Activated CD4-positive, alpha-beta T cell treated with anti-CD3 and anti-CD28 coated beads for 36 hours (primary cell): ENCODE measurements at places on chromosomes 1 and 21. TPM values are rescaled to one million over a fixed set of nuclear protein-coding genes. Genes with fewer than 3 reads are reported as not detected.

DNA sequence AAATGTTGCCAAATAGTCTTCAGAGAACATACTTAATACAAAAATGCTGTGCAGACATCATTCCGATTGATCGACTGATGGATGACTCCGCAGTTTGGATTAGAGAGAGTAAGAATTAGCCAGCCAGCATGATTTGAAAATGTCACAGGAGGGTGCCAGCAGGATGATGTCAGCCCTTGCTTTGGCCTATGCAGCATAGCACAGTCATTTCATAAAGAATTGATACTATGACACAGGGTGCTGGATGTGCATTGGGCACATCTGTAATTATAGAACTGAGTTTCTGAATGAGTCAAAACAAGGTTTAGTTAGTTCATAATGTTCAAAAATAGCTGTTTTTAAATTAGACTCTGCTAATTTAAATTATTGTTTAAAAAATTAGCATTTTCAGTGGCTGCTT, 21.6 kb upstream of the TRAF5 start:
- no peaks in the 10 kb centered on the region for H3K27me3 ChIP-seq
- H3K27ac ChIP-seq: peak overlapping the region; percentile 74
- peak; percentile 76 for DNase-seq
- H3K4me1 ChIP-seq: peaks cover 38% of the 10 kb centered on the region
- H3K36me3 ChIP-seq: peaks cover 31% of the 10 kb centered on the region

DNA sequence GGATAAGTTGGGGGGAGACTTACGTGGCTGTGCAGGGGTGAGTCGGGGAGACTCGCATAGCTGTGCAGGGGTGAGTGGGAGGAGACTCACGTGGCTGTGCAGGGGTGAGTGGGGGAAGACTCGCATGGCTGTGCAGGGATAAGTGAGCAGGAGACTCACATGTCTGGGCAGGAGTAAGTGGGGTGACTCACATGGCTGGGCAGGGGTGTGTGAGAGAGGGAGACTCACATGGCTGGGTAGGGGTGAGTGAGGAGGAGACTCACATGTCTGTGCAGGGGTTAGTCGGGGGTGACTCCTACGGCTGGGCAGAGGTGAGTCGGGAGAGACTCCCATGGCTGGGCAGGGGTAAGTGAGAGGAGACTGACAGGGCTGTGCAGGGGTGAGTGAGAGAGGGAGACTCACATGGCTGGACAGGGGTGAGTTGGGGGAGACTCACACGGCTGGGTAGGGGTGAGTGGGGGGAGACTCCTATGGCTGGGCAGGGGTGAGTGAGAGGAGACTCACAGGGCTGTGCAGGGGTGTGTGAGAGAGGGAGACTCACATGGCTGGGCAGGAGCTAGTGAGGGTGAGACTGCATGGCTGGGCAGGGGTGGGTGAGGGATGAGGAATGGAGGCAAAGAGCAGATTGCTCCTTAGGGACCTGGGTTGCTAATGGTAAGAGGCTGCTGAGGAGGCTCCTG, 56.0 kb upstream of the ABCG1 start:
- H3K4me1 ChIP-seq: peaks cover 31% of the 10 kb centered on the region
- H3K36me3 ChIP-seq: no peaks in the 10 kb centered on the region
- no peak overlapping the region for H3K4me3 ChIP-seq
- H3K27me3 ChIP-seq: no peaks in the 10 kb centered on the region

DNA sequence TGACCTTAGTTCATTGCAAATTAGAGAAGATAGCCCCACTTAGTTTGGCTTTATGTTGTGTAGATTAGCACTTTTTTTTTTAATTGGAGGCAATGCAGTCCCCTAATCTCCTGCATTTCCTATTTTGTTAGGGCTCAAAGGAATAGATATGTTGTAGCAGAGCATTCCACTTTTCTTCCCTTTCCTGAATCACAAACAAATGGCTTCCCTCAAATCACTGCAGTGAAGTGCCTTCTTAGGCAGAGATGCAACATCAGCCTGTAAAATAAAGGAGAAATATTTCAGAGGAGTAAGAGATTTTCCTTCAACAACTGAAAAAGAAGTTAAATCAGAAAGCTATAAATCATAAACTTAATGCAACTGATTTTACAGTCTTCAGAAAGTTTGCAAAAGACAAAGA, 271.8 kb upstream of the C1orf105 start:
- H3K4me3 ChIP-seq: no peak overlapping the region
- no peak overlapping the region for H3K27ac ChIP-seq
- DNase-seq: no peak

DNA sequence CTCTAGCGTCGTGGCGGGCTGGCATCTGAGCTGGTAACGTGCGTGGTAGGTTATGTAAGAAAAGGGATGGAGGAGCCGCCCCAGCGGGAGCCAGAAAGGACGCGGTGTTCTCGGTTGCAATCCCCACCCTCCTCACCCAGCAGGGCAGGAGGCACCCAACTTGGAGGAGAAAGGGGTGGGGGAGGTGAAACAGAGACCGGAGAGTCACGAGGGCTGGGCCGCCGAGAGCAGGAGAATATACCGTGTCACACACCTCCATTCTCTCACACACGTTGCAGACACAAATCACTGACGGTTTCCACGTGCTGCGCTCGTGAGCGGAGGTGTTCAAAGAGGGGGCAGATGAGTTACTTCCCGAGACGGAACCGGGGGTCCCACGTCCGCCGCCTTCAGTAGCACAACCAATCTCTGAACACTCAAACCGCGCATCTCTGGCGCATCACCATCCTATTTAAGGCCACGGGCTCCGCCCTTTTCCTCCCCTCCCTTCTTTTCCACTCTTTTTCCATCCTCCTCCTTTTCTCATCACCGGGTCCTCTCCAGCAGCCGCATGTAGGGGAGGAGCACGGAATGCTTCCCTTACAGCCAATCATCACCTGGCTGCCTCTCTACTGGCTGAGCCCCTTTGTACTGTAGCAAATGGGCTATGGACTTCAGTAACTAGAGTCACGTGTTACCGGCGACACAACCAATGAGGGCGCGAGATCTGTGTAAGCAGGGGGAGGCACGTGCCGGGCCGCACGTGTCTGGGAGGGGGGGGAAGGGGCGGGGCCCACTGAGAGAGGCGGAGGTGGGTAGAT, at the start of gene CIART:
TSS of gene CIART (plus strand) at position 797 of the 800 bp plus-strand sequence. CDS start 714 bp downstream, outside the sequence.
- peak within 1 kb of the TSS; percentile 77 for H3K4me3 ChIP-seq
- H3K4me1 ChIP-seq: peaks cover 29% of the 10 kb centered on the region
- peak within 1 kb of the TSS; percentile 92 for H3K27ac ChIP-seq

DNA sequence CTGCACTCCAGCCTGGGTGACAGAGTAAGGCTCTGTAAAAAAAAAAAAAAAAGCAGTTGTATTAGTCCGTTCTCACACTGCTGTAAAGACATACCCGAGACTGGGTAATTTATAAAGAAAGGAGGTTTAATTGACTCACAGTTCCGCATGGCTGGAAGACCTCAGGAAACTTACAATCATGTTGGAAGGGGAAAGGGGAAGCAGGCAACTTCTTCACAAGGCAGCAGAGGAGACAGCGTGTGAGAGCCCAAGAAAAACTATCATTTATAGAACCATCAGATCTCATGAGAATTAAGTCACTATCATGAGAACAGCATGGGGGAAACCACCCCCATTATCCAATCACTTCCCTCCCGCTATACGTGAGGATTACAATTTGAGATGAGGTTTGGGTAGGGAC, 151.7 kb upstream of the NR5A2 start:
- no peaks in the 10 kb centered on the region for H3K36me3 ChIP-seq
- H3K27me3 ChIP-seq: peaks cover 10% of the 10 kb centered on the region
- H3K4me1 ChIP-seq: no peaks in the 10 kb centered on the region
- H3K27ac ChIP-seq: no peak overlapping the region
- no peak for DNase-seq

DNA sequence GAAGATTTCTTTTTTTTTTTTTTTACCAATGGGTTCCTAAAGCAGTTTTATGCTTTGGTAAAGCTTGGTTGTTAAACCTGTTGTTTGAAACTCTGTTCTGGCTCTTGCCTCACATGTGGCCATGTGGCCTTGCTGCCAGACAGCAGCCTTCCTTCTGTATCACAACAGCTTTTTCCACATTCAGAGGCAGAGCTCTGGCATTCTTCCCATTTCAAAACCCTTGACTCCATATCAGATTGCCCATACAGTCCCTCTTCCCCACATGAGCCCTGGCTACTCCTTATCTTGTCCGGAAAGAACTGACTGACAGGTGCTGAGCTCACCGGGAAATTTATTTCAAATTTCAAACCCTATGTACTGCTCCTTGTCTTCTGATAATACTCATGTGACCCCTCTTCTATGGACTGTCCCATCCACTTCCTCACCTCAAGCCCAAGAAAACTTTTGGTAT, 38.5 kb upstream of the LAX1 start:
- no peaks in the 10 kb centered on the region for H3K27me3 ChIP-seq
- H3K27ac ChIP-seq: no peak overlapping the region
- peaks cover 25% of the 10 kb centered on the region for H3K36me3 ChIP-seq

- peaks cover 5% of the 10 kb centered on the region for H3K27me3 ChIP-seq
- H3K4me1 ChIP-seq: no peaks in the 10 kb centered on the region
- H3K4me3 ChIP-seq: no peak overlapping the region
- H3K27ac ChIP-seq: no peak overlapping the region
- DNase-seq: peak; percentile 77
These were observed 100.4 kb upstream of the ZNF281 start for GRCh38 chr1:200510228-200510623.

GRCh38 chr1:151447696-151448095, 11.6 kb downstream of the POGZ start:
- no peak overlapping the region for H3K4me3 ChIP-seq
- no peak for DNase-seq
- H3K4me1 ChIP-seq: peaks cover 41% of the 10 kb centered on the region
- H3K36me3 ChIP-seq: peaks cover 7% of the 10 kb centered on the region
- H3K27me3 ChIP-seq: no peaks in the 10 kb centered on the region

- no peak overlapping the region for H3K27ac ChIP-seq
- peaks cover 58% of the 10 kb centered on the region for H3K36me3 ChIP-seq
- peak; percentile 65 for DNase-seq
- H3K4me1 ChIP-seq: peaks cover 36% of the 10 kb centered on the region
- H3K27me3 ChIP-seq: no peaks in the 10 kb centered on the region
These were observed 7.6 kb downstream of the TTF2 start for GRCh38 chr1:117067533-117068370.

GRCh38 chr1:159066108-159066507, 10.5 kb downstream of the AIM2 start:
- DNase-seq: no peak
- H3K27ac ChIP-seq: peak overlapping the region; percentile 63
- H3K4me3 ChIP-seq: no peak overlapping the region
- H3K27me3 ChIP-seq: no peaks in the 10 kb centered on the region
- peaks cover 34% of the 10 kb centered on the region for H3K4me1 ChIP-seq
- H3K36me3 ChIP-seq: peaks cover 67% of the 10 kb centered on the region

The OPTC gene
- total RNA-seq: not detected

DNA sequence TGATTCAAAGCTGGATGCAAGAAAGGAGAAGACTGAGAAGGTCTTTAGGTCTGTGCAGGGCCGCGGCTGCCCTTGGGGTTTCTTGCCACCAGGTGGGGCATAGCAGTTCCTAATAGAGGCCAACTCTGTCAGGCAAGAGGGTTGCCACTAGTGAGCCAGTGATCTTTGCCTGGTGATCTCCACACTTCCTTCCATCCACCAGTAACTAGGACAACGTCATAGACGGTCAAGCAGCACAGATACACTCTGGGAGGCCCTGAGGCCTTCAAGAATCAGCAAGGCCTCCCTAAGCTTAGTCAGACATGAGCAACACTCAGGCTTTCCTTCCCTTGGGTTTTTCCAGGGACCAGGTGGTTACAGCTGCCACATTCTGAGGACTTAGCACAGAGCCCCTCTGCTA, 32.9 kb upstream of the ATP2B4 start:
- peaks cover 15% of the 10 kb centered on the region for H3K4me1 ChIP-seq
- peak; percentile 76 for DNase-seq
- no peak overlapping the region for H3K4me3 ChIP-seq
- no peaks in the 10 kb centered on the region for H3K27me3 ChIP-seq
- peak overlapping the region; percentile 30 for H3K27ac ChIP-seq

DNA sequence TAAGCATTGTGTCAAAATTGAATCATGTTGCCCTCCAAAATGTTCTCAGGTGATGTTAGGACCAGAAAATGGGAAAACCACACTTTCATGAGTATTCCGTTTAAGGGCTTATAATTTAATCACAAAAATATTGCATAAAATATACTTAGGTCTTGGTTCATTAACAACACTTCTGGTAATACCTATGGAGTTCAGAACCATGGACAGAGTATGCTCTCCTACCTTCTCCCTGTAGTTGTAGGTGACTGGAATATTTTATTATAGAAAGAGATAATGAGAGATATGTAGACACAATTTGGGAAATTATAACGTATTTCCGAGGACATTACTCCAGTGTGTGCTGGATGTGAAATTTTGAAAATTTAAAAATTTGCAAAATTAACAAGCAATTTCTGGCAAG, 232.5 kb downstream of the NCAM2 start:
- no peak overlapping the region for H3K27ac ChIP-seq
- H3K4me3 ChIP-seq: no peak overlapping the region
- H3K4me1 ChIP-seq: no peaks in the 10 kb centered on the region
- no peak for DNase-seq

DNA sequence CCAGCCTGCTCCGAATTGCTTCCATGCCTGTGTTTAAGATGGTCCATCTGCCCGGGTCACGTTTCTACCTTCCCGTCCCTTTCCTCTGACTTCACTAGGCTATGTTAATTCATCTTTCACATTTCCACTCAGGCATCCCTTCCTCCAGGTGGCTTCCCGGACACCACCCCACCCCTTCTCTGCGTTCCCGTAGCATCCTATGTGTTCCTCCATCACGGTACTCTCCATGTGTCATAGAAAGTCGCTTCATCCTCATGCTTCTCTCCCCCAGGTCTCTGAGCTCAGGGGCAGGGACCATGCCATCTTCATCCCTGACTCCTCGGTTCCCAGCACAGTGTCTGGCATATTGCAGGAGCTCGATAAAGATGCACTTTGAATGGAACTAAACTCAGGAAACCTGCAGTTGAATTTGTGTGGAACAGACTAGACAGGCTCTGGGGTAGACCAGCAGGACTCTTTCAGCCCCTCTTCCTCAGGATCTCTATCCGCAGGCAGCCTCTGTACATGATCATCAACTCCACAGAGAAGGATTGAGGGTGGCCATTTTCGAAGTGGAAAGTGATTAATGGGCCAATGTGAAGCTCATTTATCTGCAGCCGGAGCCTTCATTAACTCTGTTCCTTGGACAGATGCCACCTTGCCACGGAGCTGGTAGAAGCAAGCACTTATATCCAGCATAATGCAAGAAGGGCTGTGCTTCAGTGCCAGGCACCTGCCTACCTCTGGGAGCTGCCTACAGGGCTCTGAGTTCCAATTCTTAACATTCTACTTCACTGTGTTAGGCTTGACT, 9.1 kb downstream of the C1orf226 start:
- no peak overlapping the region for H3K4me3 ChIP-seq
- no peak overlapping the region for H3K27ac ChIP-seq
- peaks cover 15% of the 10 kb centered on the region for H3K27me3 ChIP-seq
- H3K4me1 ChIP-seq: no peaks in the 10 kb centered on the region

The EFNA3 gene
- 6.9 TPM for total RNA-seq

The SPATA21 gene
- not detected for total RNA-seq

GRCh38 chr1:111192658-111193519, 7.6 kb downstream of the DENND2D start:
- H3K36me3 ChIP-seq: peaks cover 100% of the 10 kb centered on the region
- H3K27me3 ChIP-seq: no peaks in the 10 kb centered on the region
- H3K4me3 ChIP-seq: peak overlapping the region; percentile 16
- no peak for DNase-seq

- H3K4me1 ChIP-seq: no peaks in the 10 kb centered on the region
- no peak for DNase-seq
- H3K36me3 ChIP-seq: no peaks in the 10 kb centered on the region
- H3K27ac ChIP-seq: no peak overlapping the region
- H3K4me3 ChIP-seq: no peak overlapping the region
These were observed 365.8 kb upstream of the DPYD start for GRCh38 chr1:98286656-98287055.

GRCh38 chr1:9610548-9610947, 21.8 kb downstream of the TMEM201 start:
- no peaks in the 10 kb centered on the region for H3K4me1 ChIP-seq
- peaks cover 5% of the 10 kb centered on the region for H3K36me3 ChIP-seq
- H3K27me3 ChIP-seq: no peaks in the 10 kb centered on the region
